ENCODE measurements at places on chromosomes 2 and 18. TPM values are rescaled to one million over a fixed set of nuclear protein-coding genes. Genes with fewer than 3 reads are reported as not detected.

GRCh38 chr2:199690225-199690624, 160.8 kb downstream of the FTCDNL1 start:
- no peaks in the 10 kb centered on the region for H3K27me3 ChIP-seq
- H3K4me1 ChIP-seq: no peaks in the 10 kb centered on the region
- no peaks in the 10 kb centered on the region for H3K36me3 ChIP-seq
- no peak for DNase-seq
- H3K27ac ChIP-seq: no peak overlapping the region

DNA sequence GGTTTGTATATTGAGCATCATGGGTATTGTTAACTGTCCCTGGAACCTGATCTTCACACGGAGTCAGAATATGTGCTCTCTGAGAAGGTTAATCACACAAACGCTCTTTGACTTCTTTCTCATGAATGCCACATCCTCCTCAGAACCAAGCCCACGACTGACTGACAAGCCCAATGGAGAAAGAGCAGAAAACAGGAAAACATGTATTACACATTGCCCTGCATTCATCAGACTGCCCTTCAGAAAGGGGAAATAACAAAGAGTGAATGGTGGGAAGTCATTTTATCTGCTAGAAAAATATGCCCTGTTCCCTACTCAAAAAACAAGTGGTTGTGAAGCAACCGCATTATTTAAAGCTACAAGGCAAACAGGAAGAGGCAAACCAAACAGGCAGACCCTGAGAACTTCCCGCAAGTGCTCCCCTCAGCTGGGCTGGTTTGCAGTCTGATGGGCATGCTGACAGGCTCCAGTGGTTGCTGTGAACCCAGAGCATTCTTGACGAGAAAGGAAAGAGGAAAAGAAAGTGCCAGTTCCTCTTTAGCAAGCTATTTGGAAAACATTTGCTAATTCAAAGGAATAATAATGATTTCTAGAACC, 172.9 kb upstream of the SETBP1 start:
- H3K4me3 ChIP-seq: no peak overlapping the region
- no peaks in the 10 kb centered on the region for H3K27me3 ChIP-seq
- DNase-seq: no peak
- no peaks in the 10 kb centered on the region for H3K36me3 ChIP-seq

DNA sequence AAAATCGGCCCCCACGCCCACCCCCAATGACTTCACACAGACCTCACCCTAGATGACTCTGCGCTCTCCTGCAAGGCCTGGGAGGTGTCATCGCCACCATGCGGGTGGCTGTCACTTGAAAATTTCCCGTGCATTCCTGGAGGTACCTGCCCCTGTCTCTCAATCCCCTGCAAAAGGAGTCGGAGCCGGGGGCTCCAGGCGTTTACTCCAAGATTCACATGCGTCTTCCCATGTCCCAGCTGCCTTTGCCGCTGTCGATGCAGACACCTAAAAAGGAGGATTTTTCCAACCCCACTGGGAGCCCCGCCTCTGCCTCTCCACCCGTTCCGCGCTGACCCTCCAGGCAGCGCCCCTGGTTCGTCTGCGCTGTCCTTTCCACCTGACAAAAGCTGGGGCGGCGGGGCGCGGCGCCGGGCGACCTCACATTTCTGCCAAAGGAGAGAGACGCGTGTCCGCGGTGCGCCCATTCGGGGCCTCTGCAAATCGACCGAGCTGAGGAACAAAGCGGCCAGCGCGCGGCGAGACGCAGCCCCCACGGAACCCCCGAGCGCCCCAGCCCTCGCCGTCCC, 667 bp downstream of the REEP1 start:
- no peak for DNase-seq
- peaks cover 42% of the 10 kb centered on the region for H3K27me3 ChIP-seq
- no peak overlapping the region for H3K27ac ChIP-seq
- no peaks in the 10 kb centered on the region for H3K4me1 ChIP-seq
- H3K4me3 ChIP-seq: peak overlapping the region; percentile 54

- H3K4me3 ChIP-seq: no peak overlapping the region
- H3K27ac ChIP-seq: no peak overlapping the region
- no peaks in the 10 kb centered on the region for H3K4me1 ChIP-seq
- DNase-seq: no peak
- H3K27me3 ChIP-seq: no peaks in the 10 kb centered on the region
- H3K36me3 ChIP-seq: no peaks in the 10 kb centered on the region
Observed at GRCh38 chr2:74632939-74633312, 15.2 kb downstream of the M1AP start.

DNA sequence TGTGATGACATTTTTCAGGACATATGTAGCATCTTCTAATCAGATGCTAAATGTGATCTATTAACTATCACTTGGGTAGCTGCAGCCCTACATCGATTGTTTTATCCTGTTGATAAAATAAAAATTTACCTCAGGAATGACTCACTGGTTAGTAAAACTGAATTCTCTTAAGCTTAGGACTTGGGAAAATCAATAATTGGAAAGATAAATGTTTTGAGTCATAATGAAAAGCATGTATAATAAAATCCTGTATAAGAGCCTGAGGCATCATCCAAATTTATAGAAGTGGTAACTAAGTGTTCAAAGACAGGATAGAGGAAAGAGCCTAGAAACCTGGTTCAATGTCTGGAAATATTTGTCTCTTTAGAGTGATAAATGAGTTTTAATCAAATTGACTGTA, 168.1 kb upstream of the VWC2L start:
- DNase-seq: no peak
- no peaks in the 10 kb centered on the region for H3K36me3 ChIP-seq
- no peak overlapping the region for H3K4me3 ChIP-seq

GRCh38 chr18:50651334-50651733, 91.4 kb downstream of the MAPK4 start:
- H3K27ac ChIP-seq: no peak overlapping the region
- H3K4me1 ChIP-seq: no peaks in the 10 kb centered on the region
- no peak overlapping the region for H3K4me3 ChIP-seq
- H3K36me3 ChIP-seq: no peaks in the 10 kb centered on the region

- no peak for DNase-seq
- H3K36me3 ChIP-seq: no peaks in the 10 kb centered on the region
- no peaks in the 10 kb centered on the region for H3K27me3 ChIP-seq
Observed at GRCh38 chr2:201607568-201607967, 35.7 kb downstream of the TMEM237 start.

DNA sequence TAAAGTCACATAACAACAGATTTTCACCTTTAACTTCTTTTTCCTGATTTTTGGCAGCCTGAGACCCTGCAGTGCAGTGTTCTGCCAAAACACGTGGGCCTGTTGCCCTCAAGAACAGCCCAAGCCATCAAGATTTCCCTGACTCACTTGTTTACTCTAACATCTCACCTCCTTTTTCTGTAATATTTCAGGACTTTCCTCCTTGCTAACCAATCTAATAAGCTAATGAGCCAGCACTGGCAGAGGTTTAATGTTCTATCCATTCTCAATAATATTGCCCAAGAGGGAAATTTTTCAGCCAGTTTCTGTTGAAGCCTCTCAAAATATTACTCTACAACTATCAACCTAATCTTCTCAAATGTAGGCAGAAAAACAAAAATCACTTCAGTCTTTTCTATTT, 635.2 kb downstream of the DPP10 start:
- no peaks in the 10 kb centered on the region for H3K27me3 ChIP-seq
- H3K27ac ChIP-seq: no peak overlapping the region
- H3K4me1 ChIP-seq: no peaks in the 10 kb centered on the region
- no peaks in the 10 kb centered on the region for H3K36me3 ChIP-seq

DNA sequence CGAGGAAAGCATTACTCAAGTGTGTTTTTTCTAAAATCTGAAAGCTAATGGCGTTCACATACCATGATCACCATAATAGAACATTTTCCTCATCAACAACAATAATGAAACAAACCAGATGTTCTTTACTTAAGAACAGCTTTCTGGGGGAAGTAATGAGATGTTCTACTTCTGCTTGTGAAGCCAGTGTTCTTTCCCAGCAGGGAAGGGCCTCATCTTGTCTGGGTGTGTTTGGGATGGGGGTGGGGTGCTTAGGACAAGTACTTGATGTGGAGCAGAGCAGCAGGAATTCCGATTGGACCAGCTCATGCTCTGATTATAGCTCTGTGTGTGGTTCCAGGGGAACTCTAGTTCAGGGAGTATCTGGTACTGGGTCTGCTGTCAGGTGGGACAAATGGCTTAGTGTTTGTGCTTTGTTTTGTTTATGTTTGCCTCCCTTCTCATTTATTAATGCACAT, 163.0 kb upstream of the NOSTRIN start:
- no peak overlapping the region for H3K27ac ChIP-seq
- H3K4me3 ChIP-seq: no peak overlapping the region
- no peak for DNase-seq
- no peaks in the 10 kb centered on the region for H3K4me1 ChIP-seq
- H3K27me3 ChIP-seq: no peaks in the 10 kb centered on the region

GRCh38 chr2:123540291-123540690, 484.8 kb upstream of the CNTNAP5 start:
- H3K27ac ChIP-seq: no peak overlapping the region
- no peaks in the 10 kb centered on the region for H3K27me3 ChIP-seq
- no peaks in the 10 kb centered on the region for H3K4me1 ChIP-seq

GRCh38 chr18:44411262-44411905, 269.3 kb upstream of the SETBP1 start:
- DNase-seq: no peak
- H3K36me3 ChIP-seq: no peaks in the 10 kb centered on the region
- H3K4me1 ChIP-seq: no peaks in the 10 kb centered on the region
- no peak overlapping the region for H3K27ac ChIP-seq
- H3K27me3 ChIP-seq: no peaks in the 10 kb centered on the region

DNA sequence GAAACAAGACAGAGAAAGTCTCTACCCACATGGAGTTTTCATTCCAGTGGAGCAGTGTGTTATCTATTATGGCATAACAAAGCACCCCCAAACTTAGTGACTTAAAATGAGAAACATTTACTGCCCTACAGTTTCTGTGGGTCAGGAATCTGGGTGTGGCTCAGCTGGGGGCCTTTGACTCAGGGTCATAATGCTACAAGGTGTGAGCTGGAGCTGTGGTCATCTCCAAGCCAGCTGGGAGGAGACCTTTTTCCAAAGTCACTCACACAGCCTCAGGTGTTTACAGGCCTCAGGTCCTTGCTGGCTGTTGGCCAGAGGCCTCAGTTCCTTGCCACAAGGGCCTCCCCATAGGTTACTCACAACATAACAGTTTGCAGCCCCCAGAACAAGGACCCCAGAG, 169.2 kb downstream of the ETAA1 start:
- no peaks in the 10 kb centered on the region for H3K4me1 ChIP-seq
- no peaks in the 10 kb centered on the region for H3K36me3 ChIP-seq
- no peak for DNase-seq
- H3K4me3 ChIP-seq: no peak overlapping the region
- H3K27me3 ChIP-seq: no peaks in the 10 kb centered on the region

- H3K36me3 ChIP-seq: no peaks in the 10 kb centered on the region
- H3K27me3 ChIP-seq: no peaks in the 10 kb centered on the region
- H3K4me3 ChIP-seq: no peak overlapping the region
- H3K4me1 ChIP-seq: no peaks in the 10 kb centered on the region
- no peak overlapping the region for H3K27ac ChIP-seq
- DNase-seq: no peak
Observed at GRCh38 chr2:186379052-186379451, 107.0 kb upstream of the ZC3H15 start.

GRCh38 chr2:148519013-148519412, 125.5 kb upstream of the EPC2 start:
- H3K4me1 ChIP-seq: no peaks in the 10 kb centered on the region
- no peak overlapping the region for H3K27ac ChIP-seq
- no peaks in the 10 kb centered on the region for H3K36me3 ChIP-seq
- H3K4me3 ChIP-seq: no peak overlapping the region
- no peaks in the 10 kb centered on the region for H3K27me3 ChIP-seq

DNA sequence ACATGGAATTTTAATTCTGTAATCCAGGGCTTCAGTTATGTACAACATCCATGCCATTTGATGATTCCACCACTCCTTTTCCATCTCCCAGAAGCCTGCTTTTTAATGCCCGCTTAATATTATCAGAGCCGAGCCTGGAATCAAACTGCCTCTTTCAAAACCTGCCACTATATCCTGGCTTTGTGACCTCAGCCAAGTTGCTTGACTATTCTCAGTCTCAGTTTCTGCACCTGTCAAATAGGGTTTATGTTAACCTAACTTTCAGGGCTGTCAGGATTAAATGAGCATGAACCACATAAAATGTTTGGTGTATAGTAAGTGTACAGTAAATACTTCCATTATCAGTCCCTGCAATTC, 108.7 kb downstream of the XRCC5 start:
- no peaks in the 10 kb centered on the region for H3K4me1 ChIP-seq
- no peaks in the 10 kb centered on the region for H3K36me3 ChIP-seq
- H3K4me3 ChIP-seq: no peak overlapping the region
- H3K27me3 ChIP-seq: no peaks in the 10 kb centered on the region
- no peak for DNase-seq

GRCh38 chr18:42268798-42269197, 313.8 kb downstream of the PIK3C3 start:
- no peak for DNase-seq
- no peaks in the 10 kb centered on the region for H3K27me3 ChIP-seq
- no peak overlapping the region for H3K27ac ChIP-seq
- no peak overlapping the region for H3K4me3 ChIP-seq
- H3K36me3 ChIP-seq: no peaks in the 10 kb centered on the region

GRCh38 chr2:56688661-56689060, 504.9 kb downstream of the CCDC85A start:
- DNase-seq: no peak
- no peak overlapping the region for H3K4me3 ChIP-seq
- H3K27ac ChIP-seq: no peak overlapping the region
- no peaks in the 10 kb centered on the region for H3K36me3 ChIP-seq
- H3K4me1 ChIP-seq: no peaks in the 10 kb centered on the region

GRCh38 chr2:148653437-148653836, 8.9 kb downstream of the EPC2 start:
- H3K27me3 ChIP-seq: no peaks in the 10 kb centered on the region
- H3K27ac ChIP-seq: no peak overlapping the region
- no peak overlapping the region for H3K4me3 ChIP-seq
- DNase-seq: no peak

GRCh38 chr2:78281164-78281563, 744.3 kb upstream of the REG3G start:
- H3K4me3 ChIP-seq: no peak overlapping the region
- no peaks in the 10 kb centered on the region for H3K27me3 ChIP-seq
- H3K4me1 ChIP-seq: no peaks in the 10 kb centered on the region
- no peaks in the 10 kb centered on the region for H3K36me3 ChIP-seq

DNA sequence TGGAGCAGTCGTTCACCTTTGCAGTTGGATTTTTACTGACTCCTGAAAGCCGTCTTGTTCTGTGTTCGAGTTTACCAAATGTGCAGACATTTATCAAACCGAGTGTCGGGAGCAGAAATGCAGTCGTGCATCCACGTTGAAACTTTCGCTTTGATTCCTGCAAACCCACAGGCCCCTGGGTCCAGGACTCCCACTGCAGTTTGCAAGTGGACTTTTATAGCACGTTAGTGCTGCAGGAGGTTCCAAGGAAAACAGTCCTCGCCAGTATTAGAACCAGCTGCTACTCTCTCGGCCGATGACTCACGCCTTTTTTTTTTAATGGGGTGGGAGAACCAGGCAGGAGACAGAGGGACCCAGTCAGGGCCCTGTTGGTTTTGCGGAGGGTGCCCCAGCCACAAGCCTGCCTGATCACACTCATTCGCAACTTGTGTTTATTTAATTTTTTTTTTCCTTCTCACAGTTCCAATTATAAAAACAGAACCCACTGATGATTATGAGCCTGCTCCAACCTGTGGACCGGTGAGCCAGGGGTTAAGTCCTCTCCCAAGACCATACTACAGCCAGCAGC, 90.1 kb downstream of the NFATC1 start:
- H3K4me3 ChIP-seq: peak overlapping the region; percentile 44
- no peaks in the 10 kb centered on the region for H3K27me3 ChIP-seq
- no peak overlapping the region for H3K27ac ChIP-seq
- H3K4me1 ChIP-seq: no peaks in the 10 kb centered on the region

The ALPP gene
- not detected for total RNA-seq

The ZNF521 gene
- 67.5 TPM for total RNA-seq

The RAMP1 gene
- 8.2 TPM for total RNA-seq

The MYL12A gene
- 495 TPM for total RNA-seq

The PCARE gene
- not detected for total RNA-seq

The RAX gene
- not detected for total RNA-seq

The CHRND gene
- total RNA-seq: not detected

The CD28 gene
- 2.2 TPM for total RNA-seq

The AQP12A gene
- not detected for total RNA-seq

Data from breast epithelium (tissue), 4 donors.